CD4-positive, alpha-beta T cell treated with Interleukin-2 at 100 ng/mL for 4 hours (primary cell): ENCODE measurements at places on chromosomes 13 and 19.

- DNase-seq = no peak
Measured at GRCh38 chr13:70896136-70896535, 787.9 kb upstream of the KLHL1 start.

- no peak for DNase-seq
Measured at GRCh38 chr19:18282021-18282787, 782 bp upstream of the JUND start.

DNA sequence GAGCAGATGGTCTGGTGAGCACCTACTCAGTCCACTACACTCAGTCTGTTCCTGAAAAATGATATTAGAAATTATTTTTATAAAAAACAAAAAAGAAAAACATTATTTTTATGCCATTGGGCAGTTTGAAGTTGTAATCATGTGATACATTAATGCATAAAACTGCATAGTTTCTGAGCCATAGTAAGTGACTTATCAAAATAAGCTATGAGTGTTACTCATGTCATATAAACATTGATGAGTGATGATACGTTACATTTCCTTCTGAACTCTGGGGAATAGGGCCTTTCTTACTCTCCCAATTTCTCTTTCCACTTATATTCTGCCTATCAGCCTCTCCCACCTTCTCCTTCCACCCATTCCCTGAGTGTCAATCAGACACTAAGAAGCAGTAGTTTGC is 8.9 kb downstream of the ZNF805 start:
- DNase-seq = no peak

GRCh38 chr13:79663435-79663834 is 182.5 kb downstream of the NDFIP2 start:
- DNase-seq = no peak

DNA sequence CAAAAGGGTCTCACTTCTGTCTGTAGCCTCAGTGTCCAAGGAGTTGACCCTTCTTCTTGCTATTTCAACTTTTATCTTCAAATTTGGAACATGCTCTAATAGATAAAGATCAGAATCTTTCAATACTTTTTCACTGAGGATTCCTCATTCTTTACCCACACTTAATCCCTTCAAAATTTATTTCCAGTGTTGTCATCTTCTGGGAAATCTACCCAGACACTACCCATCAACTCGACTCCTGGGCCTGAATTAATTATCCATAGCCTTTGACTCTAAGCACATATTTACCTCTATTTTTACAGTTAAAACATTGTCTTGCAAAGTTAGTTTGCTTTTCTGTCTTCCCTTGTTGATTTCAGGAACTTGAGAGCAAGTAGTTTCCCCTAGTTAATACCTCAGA is 1022.5 kb downstream of the PCDH9 start:
- DNase-seq = no peak

DNA sequence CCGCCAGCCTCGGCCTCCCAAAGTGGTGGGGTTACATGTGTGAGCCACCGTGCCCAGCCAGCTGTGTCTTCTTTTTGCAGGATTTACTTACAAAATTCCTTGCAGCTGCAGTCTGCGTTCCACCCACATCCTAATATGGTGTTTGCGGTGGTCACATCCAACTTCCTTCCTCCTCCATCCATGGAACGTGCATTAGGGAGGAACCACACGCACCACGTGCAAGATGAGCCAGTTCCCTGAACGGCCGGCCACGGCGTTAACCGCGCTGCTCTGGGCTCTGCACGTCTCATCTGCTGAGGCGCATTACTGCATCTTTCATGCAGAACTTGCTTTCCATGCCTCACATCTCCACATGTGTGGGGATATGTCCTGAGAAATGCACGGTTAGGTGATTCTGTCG is 13.0 kb upstream of the SIGLEC11 start:
- no peak for DNase-seq

DNA sequence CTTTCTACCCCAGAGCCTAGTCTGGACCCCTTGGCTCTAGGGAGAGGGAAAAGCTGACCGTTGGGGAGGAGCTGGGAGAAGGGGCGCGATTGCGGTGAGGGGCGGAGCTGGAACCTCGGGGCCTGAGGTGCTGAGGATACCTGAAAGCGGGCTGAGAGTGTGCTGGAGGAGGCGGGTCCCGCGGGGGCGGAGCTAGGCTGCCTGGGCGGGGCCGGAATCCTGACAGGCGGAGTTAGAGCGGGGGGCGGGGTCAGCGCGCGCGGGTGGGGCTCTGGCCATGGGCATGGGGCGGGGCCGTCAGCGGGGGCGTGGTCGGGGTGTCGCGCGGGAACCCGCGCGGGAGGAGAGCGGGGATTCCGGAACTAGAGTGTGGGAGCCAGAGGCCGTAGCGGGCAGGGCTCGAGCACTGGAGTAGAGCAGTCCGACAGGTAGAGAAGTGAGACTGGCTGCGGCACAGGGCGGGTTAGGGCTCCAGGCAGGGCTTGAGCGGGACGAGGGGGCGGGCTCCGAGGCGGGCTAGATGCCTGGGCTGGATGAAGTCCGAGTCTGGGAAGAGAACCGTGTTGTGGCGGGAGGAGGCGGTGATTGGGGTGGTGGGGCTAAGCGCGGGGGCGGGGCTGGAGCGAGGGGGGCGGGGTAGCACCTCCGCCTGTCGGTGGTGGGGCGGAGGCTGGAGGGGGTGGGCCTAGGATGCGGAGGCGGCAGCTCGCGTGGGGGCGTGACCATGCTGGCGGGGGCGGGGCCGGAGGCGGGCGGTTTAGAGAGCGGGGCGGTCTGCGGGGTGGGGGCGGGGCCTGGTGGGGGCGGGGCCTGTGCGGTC is at the start of gene INAFM1:
Gene INAFM1, plus strand, starts transcription at position 815 of the 820 bp plus-strand sequence. CDS start 35 bp downstream, outside the sequence.
- DNase-seq = peak; percentile 98

- DNase-seq = no peak
Measured at GRCh38 chr13:83980331-83980730, 98.1 kb upstream of the SLITRK1 start.

DNA sequence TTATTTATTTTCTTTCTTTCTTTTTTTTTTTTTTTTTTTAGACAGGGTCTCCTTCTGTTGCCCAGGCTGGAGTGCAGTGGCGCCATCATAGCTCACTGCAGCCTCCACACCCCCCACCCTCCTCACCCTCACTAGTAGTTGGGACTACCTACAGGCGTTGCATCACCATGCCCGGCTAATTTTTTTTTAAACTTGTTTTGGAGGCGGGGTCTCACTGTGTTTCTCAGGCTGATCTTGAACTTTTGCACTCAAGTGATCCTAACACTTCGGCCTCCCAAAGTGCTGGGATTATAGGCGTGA is 33.6 kb downstream of the GJA3 start:
- DNase-seq = no peak

DNA sequence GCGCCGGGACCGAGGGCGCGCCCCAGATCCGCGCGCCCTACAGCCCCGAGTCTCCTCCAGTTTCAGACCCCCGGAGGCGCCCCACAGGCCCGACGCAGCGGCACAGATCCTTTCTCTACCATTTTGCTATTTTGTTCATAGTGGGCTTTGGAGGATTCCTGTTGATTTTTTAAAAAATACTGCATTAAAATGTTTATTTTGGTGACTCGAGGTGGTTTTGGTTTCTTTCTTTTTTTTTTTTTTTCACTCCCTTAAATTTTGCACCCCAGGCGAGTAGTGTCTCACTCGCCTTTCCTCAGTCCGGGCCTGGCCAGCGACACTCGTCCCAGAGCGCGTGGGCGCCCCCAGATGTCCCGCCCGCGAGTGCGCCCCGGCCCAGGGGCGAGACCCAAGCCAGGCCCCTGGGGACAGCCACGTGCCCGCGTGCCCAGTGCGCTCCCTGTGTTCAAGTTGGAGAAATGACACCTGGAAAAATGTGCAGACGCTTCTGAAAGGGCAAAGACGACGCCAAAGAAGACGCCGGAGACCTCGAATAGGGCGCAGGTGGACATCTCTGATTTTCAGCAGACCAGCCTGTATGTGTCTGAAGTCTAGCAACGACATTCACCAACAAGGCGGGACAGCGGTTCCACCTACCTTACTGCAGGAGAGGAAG is 471 bp upstream of the INSR start:
- DNase-seq = no peak

DNA sequence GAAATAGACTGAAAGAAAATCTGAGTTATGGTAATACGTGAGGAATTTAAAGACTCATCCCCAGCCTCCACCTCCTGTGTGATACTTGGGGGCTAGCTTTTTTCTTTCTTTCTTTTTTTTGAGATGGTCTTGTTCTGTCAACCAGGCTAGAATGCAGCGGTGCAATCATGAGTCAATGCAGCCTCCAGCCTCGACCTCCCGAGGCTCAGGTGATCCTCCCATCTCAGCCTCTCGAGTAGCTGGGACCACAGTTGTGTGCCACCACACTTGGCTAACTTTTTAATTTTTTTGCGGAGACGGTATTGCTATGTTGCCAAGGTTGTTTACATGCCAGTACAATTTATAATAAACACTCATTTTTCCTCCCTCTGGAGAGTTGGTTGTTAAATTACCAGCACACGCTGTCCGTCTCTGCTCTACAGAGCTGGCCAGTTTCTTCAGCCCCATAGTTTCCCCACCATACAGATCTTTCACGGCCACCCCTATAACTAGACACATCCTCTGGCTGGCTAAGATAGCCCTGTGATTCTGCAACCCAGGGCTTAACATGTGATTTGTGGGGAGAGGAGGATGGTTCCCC is 4.8 kb downstream of the TNFSF9 start:
- DNase-seq = no peak

DNA sequence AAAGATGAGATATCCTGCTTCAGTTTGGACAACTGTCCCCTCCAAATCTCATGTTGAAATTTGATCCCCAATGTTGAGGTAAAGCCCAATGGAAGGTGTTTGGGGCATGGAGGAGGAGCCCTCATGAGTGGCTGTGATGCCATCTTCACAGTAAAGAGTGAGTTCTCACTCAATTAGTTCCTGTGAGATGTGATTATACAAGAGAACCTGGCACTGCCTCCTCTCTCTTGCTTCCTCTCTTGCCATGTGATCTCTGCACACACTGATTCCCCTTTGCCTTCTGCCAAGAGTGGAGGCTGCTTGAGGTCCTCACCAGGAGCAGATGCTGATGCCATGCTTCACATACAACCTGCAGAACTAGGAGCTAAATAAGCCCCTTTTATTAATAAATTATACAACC is 86.9 kb downstream of the HSPH1 start:
- no peak for DNase-seq

GRCh38 chr13:113616991-113617749 is 32.6 kb downstream of the TFDP1 start:
- no peak for DNase-seq

DNA sequence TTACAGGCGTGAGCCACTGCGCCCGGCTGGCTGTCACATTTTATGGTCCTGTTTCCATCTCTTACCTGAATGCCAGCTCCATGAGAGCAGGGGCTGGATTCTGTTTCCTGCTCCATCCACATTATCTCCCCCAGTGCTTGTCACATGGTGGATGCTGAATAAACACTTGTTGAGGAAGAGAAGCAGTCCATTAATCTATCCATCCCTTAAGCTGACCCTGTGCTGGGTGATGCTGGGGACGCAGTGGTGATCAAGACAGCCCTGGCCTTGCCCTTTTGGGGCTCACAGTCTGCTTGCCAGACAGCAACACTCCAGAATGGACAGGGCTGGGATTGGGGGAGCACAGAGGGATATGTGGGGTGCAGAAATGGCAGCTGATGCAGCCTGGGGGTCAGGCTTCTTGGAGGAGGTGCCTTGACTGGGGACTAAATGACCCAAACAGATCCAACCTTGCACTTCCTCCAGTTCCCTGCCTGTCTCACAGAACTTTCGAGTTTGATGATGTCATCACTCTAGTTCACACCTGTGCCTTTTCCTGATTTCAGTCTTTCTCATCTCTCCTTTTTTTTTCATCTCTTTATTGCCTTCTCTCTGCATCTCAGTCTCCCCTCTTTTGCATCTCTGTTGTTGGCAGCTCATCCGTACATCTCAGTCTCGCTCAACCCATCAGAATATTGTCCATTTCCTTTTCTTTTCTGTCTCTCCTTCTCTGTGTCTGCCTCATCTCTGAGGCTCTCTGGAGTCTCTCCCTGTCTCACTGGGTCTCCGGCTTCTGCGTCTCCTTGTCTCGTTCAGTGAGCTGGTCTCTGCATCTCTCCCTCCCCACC is 4.6 kb downstream of the IRF2BP1 start:
- DNase-seq = no peak

- peak; percentile 76 for DNase-seq
Measured at GRCh38 chr19:940591-941291, 14.9 kb downstream of the ARID3A start.

DNA sequence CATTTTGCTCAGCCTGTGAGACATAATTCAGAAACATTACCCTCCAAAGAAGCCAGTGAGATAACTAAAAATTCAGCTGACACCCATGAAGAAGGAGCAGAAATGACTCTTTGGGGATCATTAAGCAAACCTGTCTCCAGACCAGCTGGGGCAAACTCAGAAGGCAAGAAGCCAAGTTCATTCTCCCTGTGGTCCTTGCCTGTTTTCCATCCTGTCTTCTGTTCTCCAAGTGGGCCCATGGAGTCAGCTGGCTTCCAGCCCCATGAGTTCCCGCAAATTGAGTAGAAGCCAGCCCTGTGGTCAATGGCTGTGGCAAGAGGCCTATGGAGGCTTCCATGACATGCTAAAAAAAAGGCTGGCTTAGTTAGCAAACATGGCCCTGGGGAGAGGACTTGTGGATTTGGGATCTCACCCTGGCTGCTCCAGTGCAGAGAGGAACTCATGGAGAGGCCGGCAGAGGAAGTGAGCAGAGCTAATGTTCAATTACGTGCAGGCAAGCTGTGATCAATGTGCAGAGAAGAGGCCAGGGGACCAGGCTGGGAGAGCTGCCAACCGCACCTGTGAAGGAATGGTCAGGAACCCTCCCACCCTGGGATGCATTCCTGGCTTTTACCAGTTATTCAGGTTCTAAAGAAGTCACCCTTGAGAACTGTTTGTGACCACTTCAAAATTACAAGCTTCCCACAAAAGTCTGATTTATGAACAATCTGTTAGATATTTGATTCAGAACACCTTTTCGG is 229.1 kb downstream of the TSHZ3 start:
- no peak for DNase-seq

DNA sequence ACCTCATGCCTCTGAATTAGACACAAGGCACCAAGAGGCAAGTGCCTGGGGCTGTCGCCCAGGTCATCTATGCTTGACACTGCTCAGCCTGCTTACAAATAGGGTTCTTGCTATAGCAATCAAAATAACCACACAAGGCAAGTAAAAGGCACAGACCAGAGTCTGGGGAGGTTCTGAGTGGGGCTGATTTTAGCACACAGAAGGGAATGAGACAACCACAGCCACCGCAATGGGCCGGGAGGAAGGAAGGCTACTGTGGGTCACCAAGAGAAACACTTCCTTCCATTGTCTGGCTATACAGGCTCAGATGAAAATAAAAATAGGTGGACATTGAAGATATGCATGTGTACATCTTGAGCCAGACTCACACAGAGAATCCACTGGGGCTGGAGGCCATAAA is 159.1 kb downstream of the DLEU7 start:
- DNase-seq = no peak

DNA sequence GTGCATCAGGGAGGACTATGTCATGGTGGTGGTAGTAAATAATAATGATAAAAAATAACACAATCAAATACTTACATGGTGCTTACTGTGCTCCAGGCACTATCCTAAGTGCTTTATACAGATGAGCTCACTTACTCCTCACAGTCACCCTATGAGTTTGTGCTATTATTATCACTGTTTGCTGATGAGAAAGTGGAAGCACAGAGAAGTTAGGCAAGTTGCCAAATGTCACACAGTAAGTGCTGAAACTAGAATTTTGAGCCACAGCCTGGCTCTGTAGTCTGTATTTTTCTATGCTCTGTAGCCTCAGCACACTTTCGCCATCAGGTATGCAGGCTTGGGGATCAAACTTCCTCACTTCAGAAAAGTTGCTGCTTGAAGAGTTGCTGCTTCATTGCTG is 46.6 kb downstream of the HTR2A start:
- DNase-seq = no peak

- peak; percentile 64 for DNase-seq
Measured at GRCh38 chr19:43526884-43527859, at the start of gene ETHE1. TSS of gene ETHE1 (minus strand) at chr19:43527201. CDS start at chr19:43527177, 24 bp downstream.
